ENCODE measurements at places on chromosomes 11 and 22.

DNA sequence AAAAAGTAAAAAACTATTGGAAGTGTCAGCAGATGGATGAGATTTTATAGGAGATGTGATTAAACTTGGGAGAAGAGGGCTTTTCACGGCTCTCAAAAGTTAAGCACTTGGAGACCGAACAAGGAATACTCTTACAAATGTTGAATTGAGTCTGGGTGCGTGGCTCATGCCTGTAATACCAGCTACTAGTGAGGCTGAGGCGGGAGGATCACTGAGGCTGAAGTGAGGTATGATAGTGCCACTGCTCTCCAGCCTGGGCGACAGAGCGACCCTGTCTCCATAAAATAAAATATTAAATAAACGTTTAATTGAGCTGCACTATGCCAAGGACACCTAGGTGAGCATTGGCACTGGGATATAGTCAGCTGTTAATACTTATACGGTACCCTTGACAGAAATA is 1.9 kb downstream of the CEP57 start:
- DNase-seq = no peak

- no peak for DNase-seq
These were observed 71.4 kb downstream of the GAB4 start for GRCh38 chr22:16936625-16937024.

- DNase-seq = no peak
These were observed 196.4 kb upstream of the PITPNB start for GRCh38 chr22:28115426-28115825.

DNA sequence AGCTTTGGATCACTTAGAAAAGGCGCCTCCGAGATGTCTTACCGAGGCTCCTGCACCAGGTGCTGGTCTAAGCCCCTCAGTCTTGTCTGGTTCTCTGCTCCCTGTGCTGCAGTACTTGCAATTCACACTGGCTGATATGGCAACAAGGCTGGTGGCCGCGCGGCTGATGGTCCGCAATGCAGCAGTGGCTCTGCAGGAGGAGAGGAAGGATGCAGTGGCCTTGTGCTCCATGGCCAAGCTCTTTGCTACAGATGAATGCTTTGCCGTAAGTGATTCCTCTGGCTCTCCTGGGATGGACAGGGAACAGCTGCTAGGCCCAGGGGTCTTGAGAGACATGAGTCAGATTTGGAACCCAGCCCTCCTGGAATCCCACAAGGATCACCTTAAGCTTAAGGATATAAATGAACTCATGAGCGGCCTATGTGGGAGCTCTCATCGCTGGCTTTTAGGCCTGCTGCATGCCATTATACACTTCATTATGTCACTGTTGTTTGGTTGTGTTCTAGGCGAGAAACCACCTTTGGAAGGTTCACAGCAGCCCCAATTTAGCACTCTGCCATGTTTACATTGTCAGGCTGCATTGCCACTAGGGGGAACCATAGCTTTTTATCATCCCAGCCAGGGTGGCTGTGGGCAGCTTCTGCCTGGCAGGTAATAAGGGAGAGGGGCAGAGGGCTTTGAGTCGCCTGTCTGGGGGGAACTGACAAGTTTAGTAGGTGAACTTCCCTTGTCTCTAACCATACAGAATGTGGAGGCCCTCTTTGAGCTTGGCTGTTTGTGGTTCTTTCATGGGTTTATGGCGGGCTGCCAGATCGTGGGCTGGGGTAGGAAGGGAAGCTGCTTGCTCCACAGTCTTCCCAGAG is 8.5 kb downstream of the ACAD8 start:
- peak; percentile 19 for DNase-seq

DNA sequence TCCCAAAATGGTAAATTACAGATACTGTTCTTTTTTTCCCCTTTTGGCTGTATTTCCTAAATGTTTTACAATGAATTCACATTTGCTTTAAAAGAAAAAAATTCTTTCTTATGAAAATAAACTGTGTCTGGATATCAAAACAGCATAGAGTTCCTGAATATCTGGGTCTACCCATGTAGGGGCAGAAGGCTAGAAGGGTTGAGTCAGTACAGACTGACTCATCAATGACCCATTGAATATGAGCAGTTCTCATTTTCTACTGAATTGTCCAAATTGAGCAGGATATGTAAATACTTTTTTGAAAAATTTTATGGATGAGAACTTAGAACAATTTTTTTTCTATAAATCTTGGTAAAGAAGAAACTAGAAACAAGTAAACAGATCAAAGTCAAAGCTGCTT is 16.3 kb upstream of the C11orf87 start:
- DNase-seq = peak; percentile 59

GRCh38 chr11:78995171-78995570 is 420.5 kb upstream of the NARS2 start:
- no peak for DNase-seq

GRCh38 chr22:32649515-32650200 is 151.8 kb upstream of the TIMP3 start:
- DNase-seq = peak; percentile 88

- peak; percentile 9 for DNase-seq
These were observed 238.0 kb upstream of the PLET1 start for GRCh38 chr11:112498701-112499100.

GRCh38 chr11:97717922-97718321 is 1302.8 kb upstream of the CNTN5 start:
- DNase-seq = no peak

GRCh38 chr22:25021976-25022711 is 69.6 kb downstream of the KIAA1671 start:
- no peak for DNase-seq

DNA sequence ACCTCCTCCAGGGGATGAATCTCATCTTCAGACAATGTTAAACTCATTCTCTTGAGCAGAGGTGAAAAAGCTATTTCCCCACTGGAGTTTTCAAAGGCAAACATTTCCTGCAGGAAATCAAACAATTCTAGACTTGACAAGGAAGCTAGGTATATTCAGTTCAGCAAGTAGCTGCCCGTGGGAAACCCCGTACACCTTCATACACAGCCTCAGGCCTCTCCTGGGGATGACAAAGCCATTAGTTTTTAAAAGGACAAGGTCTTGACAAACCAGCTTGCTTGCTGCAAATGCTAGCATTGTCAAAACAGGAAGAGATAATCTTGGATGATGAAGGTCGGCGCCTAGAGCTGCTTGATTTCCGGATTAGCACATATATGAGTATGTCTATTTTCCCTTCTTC is 1630.8 kb upstream of the TENM4 start:
- DNase-seq = no peak

GRCh38 chr11:26331911-26332571 is at the start of gene ANO3:
ANO3 (plus strand) TSS chr11:26332130; CDS start chr11:26332276, 146 bp downstream.
- peak; percentile 76 for DNase-seq

- DNase-seq = no peak
These were observed 33.7 kb upstream of the CREB3L1 start for GRCh38 chr11:46243796-46244109.

DNA sequence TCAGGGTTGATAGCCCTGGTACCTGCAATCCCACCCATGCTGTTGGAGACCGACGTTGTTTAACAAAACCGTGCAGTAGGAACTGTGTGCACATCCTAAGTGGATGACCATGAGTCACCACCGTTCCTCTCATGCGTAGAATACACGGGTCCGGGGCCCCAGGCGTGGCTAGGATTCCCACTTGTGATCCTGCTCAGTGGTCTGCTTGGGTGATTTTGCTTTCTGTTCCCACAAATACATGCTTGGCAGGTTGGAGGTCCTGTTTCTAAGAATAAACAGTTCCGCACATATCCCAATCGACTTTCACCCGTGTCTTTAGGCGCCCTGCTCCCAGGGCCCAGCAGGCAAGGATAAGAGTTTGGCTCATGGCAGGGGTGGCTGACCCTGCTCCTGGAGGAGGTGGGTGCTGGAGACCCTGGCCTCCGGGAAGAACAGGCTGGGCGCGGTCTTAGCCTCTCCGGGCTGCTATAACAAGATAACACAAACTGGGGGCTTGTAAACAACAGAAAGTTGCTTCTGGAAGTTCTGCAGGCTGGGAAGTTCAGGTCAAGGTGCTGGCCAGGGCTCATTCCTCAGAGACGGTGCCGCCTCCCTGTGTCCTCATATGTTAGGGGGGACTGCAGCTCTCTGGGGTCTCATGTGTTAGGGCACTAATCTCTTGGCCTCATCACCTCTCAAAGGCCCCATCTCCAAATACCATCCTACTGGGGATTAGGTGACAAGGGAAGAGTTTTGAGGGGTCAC is 1028.3 kb downstream of the BRD1 start:
- no peak for DNase-seq

DNA sequence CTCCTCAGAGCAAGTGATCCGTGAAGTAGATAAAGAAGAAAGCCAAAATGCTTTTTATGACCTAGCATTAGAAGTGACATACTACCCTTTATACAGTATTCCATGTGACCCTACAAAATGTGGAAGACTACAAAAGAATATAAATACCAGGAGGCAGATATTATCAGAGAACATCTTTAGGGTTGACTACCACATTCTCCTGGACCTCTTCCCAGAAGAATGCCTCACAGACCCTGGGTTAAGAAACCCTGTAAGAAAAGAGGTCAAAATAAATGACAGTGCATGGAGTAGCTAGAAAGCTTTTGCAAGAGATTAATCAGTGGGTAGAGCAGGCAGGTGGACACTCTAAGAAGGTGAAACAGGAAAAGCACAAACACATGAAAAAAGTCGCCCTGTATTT is 69.2 kb downstream of the FANCF start:
- DNase-seq = peak; percentile 0

GRCh38 chr11:46222490-46223251 is 54.8 kb upstream of the CREB3L1 start:
- DNase-seq = peak; percentile 22

DNA sequence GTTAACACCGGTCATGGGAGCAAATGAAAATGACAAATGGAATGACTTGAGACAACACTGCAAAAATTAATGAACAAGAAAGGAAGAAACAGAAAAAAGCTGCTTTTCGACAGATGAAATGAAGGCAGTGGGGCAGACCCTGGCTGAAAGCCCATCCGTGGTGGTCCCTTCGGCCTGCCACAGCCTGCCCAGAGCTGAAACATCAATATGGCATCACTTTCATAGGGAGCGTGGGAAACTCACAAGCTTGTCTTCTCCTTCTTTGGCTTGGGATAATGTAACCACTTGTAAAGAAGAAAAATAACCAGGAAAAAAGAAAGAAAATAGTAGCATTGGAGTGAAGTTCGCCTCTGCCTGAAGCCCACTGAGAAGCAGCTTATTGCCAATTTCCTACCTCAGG is 78.8 kb downstream of the CTTN start:
- no peak for DNase-seq

DNA sequence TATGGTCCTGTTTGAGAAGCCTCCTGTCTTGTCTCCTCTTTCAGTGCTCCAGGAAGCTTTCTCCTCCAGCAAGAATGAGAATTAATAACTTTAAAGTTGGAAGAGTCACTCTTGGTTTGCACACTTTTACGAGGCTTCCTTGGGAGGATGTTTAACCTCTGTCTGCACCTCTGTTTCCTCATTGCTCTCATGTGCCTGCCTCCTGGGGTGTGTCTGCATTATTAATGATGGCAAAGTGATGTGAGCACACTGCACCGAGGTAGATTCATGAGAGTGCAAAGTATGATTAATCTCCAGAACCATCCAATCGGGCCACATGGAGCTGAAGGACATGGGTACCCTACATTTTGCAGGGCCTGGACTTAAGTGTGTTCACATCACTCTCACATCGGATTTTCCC is 73.5 kb upstream of the TENM4 start:
- no peak for DNase-seq

- DNase-seq = peak; percentile 72
These were observed 13.9 kb downstream of the OTUB1 start for GRCh38 chr11:64000026-64000739.

- DNase-seq = peak; percentile 61
These were observed 37.5 kb downstream of the RBFOX2 start for GRCh38 chr22:35991168-35991567.

- DNase-seq = no peak
These were observed 76.4 kb downstream of the LIF start for GRCh38 chr22:30170129-30170528.

- peak; percentile 33 for DNase-seq
These were observed 705 bp downstream of the UNC93B1 start for GRCh38 chr11:68002938-68003845.

- peak; percentile 84 for DNase-seq
These were observed 1.9 kb downstream of the POLD4 start for GRCh38 chr11:67351275-67352005.

Measured in EH (cell line).